H4 (cell line): ENCODE measurements at places on chromosomes 1 and 21.

- no peak for DNase-seq
These were observed 108.2 kb upstream of the OLIG2 start for GRCh38 chr21:32917362-32918135.

- peak; percentile 57 for DNase-seq
These were observed 50.6 kb upstream of the MRPS6 start for GRCh38 chr21:34022627-34023335.

DNA sequence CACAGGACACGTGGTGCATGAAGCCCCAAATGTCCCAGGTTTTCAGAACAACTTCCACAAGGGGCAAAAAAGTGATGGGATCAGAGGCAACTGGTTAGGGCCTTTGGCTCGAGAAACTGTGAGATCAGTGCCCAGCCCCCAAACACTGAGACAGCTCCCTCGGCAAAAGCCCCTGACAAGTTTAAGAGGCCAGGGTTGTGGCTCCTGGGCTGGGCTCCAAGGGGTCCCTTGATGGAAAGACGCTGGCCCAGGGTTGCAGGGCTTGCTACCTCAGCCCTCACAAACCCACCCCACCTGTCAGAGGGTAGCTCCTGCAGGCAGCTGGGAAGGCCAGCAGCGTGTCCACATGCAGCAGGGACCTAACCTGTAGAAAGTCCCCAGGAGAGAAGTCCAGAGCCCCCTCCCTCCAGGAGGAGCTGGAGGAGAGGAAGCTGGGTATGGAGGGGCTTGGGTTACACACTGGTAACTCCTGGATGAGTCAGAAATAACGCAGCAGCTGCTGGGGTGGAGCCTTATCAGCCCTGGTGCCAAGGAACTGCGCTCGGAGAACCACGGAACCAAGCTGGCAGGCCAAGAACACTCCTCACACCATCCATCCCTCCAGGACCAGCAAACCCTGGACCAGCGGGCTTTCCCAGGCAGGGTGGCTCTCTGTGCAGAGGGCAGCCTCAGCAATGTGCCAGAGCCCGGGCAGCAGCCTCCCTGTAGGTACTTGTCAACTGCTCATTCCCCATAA lies 37.5 kb downstream of the CTNNBIP1 start:
- DNase-seq, result no peak

DNA sequence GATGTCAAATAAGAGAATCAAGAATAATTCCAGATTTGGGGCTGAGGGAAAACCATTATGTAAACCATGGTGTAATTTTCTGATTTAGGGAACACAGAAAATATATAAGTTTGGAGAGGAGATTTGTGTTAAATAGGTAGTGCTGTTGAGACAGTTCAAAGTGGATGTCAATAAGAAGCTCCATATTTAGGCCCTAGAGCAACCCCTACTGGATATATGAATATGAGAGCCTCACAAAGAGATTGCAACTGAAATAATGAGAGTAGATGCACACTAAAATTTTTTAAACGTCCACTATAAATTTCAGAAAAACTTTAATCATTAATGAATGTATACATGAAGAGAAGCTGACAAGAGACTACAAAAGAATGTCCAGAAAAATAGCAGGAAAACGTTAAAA lies 1447.8 kb upstream of the PRMT6 start:
- peak; percentile 4 for DNase-seq

DNA sequence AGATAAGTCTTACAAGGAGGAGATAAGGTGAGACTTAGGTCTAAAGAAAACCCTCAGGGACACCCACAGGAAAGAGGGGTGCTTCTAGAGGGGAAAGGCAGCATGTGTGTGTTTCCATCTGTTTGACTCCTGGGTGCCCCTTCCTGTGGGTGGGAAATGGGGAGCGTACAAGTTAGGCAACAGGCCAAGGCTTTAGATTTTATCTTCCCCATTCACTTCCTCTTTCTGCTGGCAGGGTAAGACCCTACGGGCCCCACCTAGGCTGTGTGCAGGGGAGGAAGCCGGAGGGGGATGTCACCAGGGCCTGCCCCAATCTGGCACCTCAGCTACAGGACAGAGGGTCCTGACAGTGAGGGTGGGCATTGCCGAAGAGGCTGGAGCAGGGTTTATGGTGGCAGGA lies 2.5 kb upstream of the OLIG1 start:
- DNase-seq, result no peak

DNA sequence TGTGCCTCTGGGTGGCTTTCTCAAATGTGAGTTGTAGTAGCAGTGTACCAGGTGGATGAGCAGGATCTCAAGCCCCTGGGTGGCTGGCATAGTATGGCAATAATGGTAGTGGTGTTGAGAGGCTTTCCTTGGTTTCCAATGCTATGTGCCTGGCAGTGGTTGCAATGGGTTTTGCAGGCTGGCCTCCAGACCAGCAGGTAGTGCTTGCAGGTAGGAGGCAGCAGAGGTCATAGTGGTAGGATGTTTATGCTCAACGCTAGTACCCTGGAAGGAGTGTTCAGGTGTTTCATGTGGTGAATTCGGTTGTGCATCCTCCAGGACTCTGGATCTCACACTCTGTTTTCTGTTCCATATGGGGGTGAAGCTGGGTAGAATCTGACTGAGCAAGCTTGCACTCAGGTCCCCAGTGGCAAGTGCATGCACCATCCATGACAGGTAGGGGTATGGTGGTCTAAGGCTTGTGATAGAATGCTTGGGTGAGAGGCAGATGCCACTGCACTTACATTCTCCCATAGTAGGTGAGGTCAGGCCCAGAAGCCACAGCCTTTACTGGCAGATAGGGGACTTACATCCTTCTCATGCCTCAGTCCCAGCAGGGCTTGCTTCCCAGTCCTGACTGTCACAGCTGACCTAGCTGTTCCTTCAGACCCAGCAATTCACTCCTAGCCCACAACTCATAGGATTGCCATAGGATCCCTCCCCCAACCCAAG lies 410.5 kb upstream of the LRRC7 start:
- DNase-seq, result no peak

- no peak for DNase-seq
These were observed 16.3 kb upstream of the ACKR1 start for GRCh38 chr1:159188375-159188788.

DNA sequence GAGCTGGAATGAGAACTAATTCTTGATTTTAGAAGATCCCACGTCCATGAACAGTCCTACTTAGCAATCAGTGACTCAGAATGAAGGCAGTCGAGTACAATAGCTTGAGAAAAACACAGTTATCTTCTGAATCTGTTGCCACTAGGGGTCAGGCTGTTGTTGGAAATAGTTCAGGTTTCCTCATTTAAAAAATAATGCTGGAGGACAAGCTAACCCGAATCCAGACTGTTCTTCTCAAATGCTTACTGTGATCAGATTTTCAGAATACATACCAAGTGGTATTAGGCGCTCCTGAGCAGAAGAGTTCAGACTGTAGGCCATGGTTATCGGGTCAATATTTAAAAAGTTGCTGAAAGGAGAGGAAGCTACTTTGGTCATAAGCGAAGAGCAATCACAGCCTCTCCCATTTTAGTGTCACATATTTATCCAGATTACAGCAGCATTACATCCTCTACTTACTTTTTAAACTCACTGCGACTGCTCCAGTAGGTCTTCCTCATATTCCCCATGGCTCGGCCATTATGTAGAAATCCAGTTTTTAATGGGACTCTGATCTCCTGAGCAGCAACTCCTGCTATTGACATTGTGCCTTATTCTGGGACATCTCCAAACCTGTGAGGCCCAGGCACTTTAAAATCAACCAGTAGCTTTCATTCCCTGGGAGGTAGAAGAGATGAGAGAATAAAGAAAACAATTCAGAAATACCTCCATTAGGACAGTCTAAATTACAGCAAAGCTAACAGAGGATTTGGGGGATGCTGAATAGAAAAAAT lies 10.9 kb downstream of the ERRFI1 start:
- peak; percentile 48 for DNase-seq

DNA sequence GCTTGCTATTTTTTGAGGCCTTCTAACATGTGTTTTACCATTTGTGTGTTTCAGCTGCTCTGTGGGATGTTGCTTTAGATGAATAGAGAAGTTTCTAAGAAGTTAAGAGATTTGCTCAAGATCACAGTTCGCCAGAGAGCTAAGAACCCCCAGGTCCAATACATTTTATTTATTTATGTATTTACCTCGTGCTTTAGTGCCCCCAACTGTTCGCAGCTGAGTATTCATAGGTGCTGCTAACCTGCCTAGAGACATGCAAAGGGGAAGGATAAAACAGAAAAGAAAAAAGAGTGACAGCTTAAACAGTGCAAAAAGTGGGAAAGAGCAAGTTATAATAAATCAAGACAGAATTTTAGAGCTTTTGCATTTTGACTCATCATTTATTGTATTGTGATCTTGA lies 31.1 kb downstream of the NFYC start:
- no peak for DNase-seq

DNA sequence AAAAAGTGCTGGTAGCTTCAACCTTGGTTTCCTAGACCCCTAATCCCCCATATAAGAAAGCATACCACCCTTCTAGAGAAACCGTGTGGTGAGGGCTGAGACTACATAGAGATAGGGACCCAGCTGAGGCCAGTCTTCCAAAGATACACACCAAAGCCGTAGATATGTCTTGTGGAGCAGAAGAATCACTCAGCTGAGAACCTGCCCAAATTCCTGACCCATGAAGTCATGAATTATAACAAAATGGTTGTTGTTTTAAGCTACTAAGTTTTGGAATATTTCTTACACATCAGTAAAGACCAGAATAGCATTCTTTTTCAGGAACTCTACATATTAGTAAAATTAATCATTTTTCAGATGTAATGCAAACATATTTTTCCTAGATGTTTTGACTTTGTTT lies 3.3 kb upstream of the SNRPE start:
- no peak for DNase-seq

DNA sequence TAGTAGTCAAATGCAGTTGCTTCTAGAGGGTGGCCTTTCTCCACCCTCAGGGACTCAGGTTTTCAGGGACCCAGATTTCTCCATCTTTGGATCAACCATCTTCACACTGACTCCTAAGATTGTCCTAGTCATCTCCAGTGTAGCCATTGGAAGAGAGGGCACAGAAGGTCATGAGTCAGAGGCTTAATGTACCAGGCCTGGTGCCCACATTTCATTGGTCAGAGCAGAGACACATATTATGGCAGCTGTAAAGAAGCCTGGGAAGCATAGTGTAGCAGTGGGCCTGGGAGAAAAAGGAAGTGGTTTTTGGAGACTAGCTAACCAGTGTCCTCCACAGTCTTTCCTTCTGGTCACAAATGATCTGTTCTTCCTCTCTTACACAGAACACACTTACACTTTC lies 122.5 kb downstream of the GIPC2 start:
- no peak for DNase-seq

GRCh38 chr1:93438716-93439115 lies 9.2 kb upstream of the FNBP1L start:
- no peak for DNase-seq

- no peak for DNase-seq
These were observed 803 bp upstream of the B4GALT2 start for GRCh38 chr1:43978264-43978550.

GRCh38 chr1:5908461-5909375 lies 83.5 kb downstream of the NPHP4 start:
- no peak for DNase-seq

GRCh38 chr1:110060034-110060661 lies 10.3 kb downstream of the ALX3 start:
- DNase-seq, result peak; percentile 40

DNA sequence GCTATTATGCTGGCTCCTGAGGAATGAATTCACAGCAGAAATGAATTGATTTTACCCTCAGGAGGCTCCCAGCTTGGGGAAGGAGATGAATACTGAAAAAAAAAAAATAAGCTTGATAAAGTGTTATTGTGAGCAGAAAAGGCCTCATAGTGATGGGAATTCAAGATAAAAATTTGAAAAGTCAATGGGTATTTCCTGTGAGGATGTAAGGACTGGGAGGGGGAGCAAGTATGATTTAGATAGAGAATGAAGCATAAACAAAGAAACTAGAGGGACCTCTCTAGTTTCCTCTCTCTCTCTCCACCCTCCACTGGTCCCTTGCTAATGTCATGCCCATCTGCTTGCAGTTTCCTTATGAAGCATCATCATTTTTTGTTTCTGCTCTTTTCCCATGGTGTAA lies 439.0 kb upstream of the PLXNA2 start:
- no peak for DNase-seq

- no peak for DNase-seq
These were observed 65.9 kb upstream of the TIAM1 start for GRCh38 chr21:31409831-31410487.

- no peak for DNase-seq
These were observed 65.7 kb downstream of the SDC3 start for GRCh38 chr1:30842697-30843354.

- DNase-seq, result peak; percentile 95
These were observed at the start of gene CDC42 for GRCh38 chr1:22052115-22053016. TSS of gene CDC42 (plus strand) at chr1:22052709. CDS start at chr1:22078479, 25,770 bp downstream.

- DNase-seq, result no peak
These were observed 242.4 kb upstream of the GREM2 start for GRCh38 chr1:240854367-240854766.

- no peak for DNase-seq
These were observed 289.5 kb upstream of the ADGRL2 start for GRCh38 chr1:81511281-81511680.

DNA sequence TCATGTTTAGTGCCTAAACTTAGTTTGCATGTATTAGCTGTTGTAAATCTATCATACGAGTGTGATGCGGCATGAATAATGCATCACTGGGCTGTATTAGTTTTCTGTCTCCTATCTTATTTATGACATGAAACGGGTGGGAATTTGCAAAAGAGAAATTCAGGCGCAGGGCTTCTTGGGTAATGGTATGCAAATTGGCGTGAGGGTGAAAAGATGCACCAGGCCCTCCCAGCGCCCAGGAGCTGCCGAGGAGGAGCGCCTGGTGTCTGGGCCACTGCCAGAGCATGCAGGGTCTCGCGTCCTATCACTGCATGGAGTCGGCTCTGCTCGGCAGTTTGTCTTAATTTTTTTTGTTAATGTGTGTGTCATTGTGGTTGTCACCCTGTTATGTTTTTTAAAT lies 82.9 kb upstream of the ACTL8 start:
- DNase-seq, result no peak

DNA sequence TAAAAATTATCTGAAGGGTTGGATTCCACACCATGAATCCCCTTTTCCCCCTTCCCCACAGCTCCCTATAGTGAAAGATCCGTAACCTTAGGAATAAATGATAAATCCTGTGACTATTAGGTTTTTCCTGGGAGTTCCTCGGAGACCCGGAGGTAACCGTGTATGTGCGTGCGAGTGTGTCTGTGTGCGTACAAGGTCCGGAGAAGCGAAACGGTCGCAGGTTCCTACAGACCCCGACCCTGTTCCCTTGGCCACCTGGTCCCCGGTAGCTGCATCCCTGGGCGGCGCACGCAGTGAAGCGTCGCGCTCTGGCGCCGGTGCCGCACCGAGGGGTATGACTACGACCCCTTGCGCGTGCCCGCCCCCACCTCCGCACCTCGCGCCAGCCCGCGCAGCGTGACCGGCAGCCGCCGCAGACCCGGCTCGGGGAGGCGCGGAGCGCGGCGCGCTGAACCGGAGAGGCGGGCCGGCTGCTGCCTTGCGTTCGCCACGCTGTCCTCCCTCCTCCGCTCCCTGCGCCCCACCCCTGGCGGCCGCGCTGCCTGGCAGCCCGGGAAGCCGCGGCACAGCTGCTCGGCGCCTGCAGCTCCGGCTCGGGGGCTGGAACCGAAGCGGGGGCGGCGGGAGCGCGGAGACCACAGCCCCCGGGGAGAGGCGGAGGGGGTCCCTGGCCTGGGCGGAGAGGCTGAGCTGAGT lies at the start of gene AK5:
Gene AK5 (plus strand): TSS at position 529 of the 696 bp plus-strand sequence. CDS start 295 bp downstream, outside the sequence.
- DNase-seq, result no peak

- no peak for DNase-seq
These were observed 44.6 kb downstream of the SUSD4 start for GRCh38 chr1:223319398-223319797.
